Activated T-cell treated with anti-CD3 and anti-CD28 coated beads for 24 hours (primary cell): ENCODE measurements at places on chromosomes 3 and 15.

DNA sequence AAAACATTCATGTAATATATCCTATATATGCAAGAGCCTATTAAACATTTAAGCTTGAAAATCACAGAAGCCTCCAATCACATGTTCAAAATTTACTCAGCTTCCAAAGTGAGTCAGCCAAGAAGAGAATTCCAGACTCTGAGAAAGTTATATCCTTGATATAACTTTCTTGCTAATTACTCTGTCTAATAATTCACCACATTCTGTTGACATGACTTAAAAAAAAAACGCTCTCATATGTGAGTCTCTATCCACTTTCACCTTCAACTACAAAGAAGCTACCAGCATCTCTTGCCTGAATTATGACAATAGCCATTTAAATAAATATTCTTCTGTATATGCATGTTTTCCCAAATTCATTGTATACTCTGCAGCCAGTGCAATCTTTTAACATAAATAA lies 1116.3 kb upstream of the CADM2 start:
- DNase-seq = no peak

DNA sequence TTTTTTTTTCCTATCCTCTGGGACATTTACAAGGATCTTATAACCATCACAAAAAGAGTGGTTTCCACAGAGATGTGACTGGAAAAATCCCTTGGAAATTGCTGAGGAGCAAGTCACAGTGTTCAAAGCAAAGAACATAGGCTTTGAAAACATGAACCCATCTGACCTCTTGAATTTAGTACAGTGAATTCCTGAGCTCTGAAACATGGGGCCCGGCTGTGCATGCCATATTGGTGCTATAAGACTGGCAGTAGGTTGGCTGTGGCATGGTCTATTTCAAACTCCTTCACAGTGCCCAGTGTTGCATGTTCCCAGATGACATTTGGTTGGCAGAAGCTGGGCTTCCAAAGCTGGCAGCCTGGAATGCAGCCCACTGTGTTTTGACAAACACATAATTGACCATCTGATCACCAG lies 202.2 kb downstream of the TIGIT start:
- DNase-seq = no peak

DNA sequence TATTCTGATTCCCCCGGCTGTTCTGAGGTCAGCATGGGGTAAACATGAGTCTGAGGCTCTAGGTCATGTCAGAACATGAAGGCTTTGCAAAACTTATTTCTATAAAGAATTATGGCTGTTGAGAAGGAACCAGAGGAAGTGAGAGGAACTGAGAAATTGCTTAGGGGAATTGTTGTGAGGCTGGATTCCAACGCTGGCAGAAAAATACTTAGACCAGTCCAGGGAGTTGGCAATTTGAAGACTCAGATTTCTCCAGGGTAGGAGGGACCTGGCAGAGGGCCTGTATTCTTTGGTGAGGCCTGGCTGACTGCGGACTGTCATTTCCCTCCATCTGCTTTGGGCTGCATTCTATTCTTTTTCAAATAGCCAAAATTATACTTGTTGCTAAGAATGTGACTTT lies 155.5 kb downstream of the PLD1 start:
- no peak for DNase-seq

DNA sequence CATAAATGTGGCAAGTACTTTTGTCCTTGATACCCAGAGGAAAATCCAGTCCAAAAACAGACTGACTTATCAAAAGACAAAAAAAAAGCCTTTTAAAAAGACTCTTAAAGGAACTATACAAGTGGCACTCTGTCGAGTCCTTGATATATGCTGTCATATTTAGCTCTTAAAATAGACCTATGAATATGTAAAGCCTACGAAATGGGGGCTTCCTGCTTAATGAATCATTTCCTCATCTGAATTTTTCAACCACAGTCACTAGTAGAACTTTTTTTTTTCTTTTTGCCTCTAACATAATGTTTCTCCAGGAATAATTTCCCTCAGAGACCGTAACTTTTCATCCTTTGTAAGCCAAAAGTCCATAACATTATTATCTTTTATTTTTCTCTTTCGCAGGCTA lies 95.8 kb downstream of the P3H2 start:
- no peak for DNase-seq

DNA sequence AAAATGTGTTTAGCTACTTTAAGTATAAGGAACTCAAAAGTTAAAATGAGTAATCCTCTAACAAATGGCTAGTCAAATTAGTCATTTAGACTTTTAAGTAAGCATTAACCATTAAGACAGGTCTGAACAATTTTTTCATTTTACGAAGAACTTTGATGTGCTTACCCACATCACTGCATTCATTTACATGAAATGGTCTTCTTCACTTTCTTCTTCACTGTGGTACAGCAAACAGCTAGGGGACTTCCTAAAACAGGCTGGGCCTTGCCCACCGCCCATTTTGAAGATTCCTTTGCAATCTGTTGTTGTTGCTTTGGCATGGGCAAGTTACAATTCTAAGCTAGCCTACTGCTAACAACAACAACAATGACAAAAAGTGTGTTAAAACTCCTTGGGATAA lies 67.4 kb downstream of the CBLB start:
- DNase-seq = no peak

- no peak for DNase-seq
Observed at GRCh38 chr3:61562721-61563312, 1.4 kb downstream of the PTPRG start.

DNA sequence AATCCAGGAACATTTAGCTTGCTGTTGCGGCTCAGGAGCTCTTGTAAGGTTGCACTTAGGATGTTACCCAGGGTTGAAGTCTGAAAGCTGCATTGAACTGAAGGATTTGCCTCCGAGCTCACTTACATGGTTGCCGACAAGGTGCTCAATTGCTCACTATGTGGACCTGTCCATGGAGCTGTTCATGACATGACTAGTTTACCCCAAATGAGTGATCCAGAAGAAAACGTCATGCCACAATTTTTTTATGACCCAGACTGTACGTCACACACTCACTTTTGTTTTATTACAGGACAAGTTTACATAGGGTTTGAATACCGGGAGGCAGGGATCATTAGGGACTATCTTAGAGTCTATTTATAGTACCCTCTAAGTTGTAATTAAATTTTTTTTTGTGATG lies 21.0 kb upstream of the CLDN11 start:
- no peak for DNase-seq

- DNase-seq = no peak
Observed at GRCh38 chr3:149553781-149554451, 79.4 kb downstream of the TM4SF4 start.

DNA sequence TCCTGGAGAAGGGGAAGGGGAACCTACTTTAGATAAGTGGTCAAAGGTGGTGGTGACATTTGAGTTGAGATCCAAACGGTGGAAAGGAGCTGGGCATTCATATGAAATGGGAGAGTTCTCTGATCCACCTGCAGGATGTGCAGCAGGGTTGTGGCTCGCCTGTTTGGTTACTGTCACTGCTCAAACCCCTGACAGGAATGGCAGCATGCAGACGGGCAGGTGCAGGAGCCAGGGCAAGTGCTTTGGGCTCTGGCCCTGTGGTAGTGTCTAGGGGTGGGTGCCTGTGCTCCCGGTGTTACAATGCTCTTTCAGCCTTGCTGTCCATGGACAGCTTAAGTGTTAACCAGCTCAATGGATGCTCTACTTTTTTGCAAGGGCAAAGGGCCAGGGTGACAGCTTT lies 18.5 kb downstream of the PAQR9 start:
- no peak for DNase-seq

- no peak for DNase-seq
Observed at GRCh38 chr15:34663101-34663500, 79.7 kb upstream of the GOLGA8B start.

GRCh38 chr3:53065841-53066480 lies 20.1 kb upstream of the SFMBT1 start:
- DNase-seq = no peak

DNA sequence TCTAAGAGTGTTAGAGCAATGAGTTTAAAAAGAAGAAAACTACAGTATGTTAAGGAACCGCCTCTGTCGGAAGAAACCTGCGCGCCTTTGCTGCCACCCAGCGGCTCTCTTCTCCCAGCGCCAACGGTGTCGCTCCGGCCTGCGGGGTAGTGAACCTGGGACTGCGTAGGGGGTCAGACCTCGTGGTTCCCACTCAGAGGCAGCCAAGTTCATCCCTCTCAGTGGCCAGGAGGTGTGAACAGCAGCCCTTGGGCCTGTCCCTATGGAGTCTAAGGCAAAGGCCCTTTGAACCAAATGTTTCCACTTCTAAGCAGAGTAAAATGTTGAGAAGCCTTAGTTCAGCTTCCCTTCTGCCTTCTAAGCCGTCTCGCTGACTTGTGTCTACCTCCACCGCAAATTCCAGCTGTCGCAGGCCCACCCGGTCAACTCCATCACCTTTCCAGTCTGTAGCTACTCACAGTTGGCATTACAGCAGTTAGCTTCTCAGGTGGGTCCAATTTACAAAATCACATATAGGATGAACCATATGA lies 980 bp upstream of the RAB27A start:
- peak; percentile 81 for DNase-seq

- no peak for DNase-seq
Observed at GRCh38 chr15:96270581-96271172, 59.8 kb upstream of the NR2F2 start.

- no peak for DNase-seq
Observed at GRCh38 chr3:56869157-56869889, 67.6 kb upstream of the ARHGEF3 start.

GRCh38 chr3:170368921-170369320 lies 11.4 kb downstream of the SKIL start:
- DNase-seq = no peak

- DNase-seq = peak; percentile 46
Observed at GRCh38 chr15:90037961-90038631, 37.0 kb downstream of the ZNF710 start.

- DNase-seq = peak; percentile 23
Observed at GRCh38 chr15:53197426-53197839, 407.3 kb upstream of the ONECUT1 start.

- DNase-seq = no peak
Observed at GRCh38 chr3:159007331-159007730, 205.5 kb downstream of the MFSD1 start.

DNA sequence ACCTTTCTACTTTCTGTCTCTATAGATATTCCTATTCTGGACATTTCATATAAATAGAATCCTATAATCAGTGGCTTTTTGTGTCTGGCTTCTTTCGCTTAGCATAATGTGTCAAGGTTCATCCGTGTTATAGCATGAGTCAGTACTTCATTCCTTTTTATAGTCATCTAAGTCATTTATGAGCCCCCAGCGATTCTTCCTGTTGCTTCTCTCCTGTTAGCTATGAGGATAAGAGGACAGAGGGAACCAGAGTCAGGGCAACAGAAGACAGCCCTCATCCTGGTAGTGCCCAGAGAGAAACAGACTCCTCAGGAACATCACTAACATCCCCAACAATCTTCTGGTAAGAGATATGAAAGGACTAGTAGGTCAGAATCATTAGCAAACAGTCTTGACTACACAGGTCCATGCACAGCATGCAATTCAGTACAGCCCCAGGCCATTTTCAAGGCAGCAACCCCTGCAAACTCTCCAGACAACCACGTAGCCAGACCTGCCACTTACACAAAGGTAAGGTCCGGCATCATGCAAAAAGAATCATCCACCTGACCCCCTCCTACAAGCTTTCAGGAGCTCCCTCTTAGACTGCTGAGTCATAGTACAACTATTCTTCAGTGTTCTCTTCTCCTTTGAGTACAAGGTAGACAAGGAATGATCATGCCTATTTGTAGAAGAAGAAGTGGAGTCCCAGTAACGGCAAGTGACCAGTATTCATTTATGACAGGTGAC lies 91.5 kb downstream of the MYLK start:
- no peak for DNase-seq

DNA sequence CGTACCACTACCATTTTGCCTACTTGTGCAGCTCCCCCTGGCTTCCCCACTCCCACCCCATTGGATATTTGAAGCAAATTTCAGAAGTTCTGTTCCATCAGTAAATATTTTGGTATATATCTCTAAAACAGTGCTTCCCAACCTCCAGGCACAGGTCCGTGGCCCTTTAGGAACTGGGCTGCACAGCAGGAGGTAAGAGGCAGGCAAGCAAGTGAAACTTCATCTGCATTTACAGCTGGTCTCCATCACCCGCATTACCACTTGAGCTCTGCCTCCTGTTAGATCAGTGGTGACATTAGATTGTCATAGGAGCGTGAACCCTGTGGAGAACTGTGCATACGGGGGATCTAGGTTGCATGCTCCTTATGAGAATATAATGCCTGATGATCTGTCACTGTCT lies 97.2 kb upstream of the LRRFIP2 start:
- no peak for DNase-seq

DNA sequence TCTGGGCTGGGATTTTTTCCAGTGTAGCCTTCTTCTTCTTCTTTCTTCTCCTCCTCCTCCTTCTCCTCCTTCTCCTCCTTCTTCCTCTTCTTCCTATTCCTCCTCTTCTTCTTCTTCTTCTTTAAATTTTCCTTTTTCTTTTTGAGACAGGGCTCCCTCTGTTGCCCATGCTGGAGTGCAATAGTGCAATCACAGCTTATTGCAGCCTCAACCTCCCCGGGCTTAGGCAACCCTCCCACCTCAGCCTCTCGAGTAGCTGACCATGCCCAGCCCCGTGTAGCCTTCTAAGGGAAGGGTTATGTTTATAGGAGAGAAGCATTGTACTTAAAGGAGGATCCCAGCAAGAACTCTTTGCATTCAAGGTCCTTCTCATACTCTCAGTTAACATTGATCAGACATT lies 24.0 kb upstream of the MYO1E start:
- no peak for DNase-seq

- DNase-seq = no peak
Observed at GRCh38 chr15:70699890-70700289, 63.5 kb downstream of the UACA start.
